ENCODE measurements at places on chromosomes 2 and 18. TPM values are rescaled to one million over a fixed set of nuclear protein-coding genes. Genes with fewer than 3 reads are reported as not detected.

The CBLN2 gene
- total RNA-seq, result not detected

The PSMA8 gene
- not detected for total RNA-seq

The SH2D6 gene
- total RNA-seq, result not detected

The DNAH7 gene
- 33.5 TPM for total RNA-seq

The GKN2 gene
- total RNA-seq, result 10.5 TPM

DNA sequence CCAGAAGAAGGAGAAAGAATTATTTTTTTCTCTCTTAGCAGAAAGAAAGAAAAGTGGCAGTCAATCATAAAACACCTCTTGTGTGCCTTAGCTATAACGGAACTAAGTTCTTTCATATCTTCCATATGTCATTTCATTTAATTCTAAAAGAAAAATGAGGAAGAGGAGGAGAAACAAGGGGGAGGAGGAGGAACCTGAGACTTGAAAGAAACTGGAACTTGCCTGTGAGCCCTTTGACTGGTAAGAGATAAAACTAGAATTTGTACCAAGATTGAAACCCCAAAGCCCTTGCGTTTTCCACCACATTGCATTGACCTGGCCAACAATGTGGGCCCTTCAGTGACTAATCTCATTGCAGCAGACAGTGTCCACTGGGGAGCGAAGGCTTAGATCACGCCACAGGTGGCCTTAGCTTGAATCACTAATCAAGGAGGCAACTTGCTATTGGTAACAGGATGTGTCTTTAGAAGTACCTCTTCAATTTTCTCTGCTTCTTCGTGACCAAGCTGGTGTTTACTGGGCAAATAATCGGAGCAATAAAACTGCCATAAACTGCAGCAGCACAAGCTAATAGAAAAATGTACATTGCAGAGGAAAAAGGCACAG is 307.9 kb downstream of the CLIP4 start:
- DNase-seq, result no peak

- DNase-seq, result no peak
These were observed 573.0 kb downstream of the GALR1 start for GRCh38 chr18:77822632-77823031.

GRCh38 chr2:43110442-43110871 is 115.9 kb downstream of the ZFP36L2 start:
- DNase-seq, result no peak

DNA sequence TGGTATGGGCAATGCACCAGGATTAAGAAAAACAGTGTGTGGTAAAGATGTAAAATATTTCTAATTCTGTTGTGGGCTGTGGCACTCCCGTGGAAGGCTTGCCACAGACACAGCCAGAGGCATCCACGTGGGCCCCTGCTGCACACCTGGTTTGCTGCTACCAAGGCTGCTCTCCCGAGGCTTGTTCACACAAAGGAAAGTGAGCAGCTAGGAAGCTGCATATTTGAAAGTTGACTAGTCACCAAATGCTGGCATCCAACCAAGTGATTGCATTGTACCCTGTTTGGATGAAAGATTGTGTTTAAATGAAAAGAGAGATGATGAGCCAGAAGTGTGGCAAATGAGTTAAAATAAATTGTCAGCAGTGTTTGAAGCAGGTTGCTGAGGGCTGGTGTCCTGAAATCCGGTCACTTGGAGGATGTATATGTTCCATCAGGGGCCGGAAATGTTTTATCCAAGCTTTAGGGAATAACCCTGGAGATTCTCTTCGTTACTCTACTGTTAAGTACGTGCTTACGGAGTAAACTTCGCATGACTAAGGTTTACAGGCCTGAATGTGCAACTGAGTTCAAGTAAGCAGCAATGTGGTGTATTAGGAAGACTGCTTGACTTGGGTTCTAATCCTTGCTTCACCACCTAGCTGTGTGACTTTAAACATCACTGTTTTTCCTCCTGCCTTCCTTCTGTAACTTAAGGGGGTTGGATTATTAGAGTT is 86.1 kb downstream of the MSH2 start:
- no peak for DNase-seq

- DNase-seq, result no peak
These were observed 5.9 kb upstream of the KCNF1 start for GRCh38 chr2:10905862-10906143.

- DNase-seq, result no peak
These were observed 73.8 kb downstream of the ANKRD44 start for GRCh38 chr2:197236816-197237215.

- no peak for DNase-seq
These were observed 73.0 kb downstream of the CTNNA2 start for GRCh38 chr2:79585701-79586433.

- DNase-seq, result no peak
These were observed 22.0 kb downstream of the SMAD7 start for GRCh38 chr18:48928787-48929186.

GRCh38 chr2:239178954-239179353 is 221.9 kb downstream of the HDAC4 start:
- no peak for DNase-seq

DNA sequence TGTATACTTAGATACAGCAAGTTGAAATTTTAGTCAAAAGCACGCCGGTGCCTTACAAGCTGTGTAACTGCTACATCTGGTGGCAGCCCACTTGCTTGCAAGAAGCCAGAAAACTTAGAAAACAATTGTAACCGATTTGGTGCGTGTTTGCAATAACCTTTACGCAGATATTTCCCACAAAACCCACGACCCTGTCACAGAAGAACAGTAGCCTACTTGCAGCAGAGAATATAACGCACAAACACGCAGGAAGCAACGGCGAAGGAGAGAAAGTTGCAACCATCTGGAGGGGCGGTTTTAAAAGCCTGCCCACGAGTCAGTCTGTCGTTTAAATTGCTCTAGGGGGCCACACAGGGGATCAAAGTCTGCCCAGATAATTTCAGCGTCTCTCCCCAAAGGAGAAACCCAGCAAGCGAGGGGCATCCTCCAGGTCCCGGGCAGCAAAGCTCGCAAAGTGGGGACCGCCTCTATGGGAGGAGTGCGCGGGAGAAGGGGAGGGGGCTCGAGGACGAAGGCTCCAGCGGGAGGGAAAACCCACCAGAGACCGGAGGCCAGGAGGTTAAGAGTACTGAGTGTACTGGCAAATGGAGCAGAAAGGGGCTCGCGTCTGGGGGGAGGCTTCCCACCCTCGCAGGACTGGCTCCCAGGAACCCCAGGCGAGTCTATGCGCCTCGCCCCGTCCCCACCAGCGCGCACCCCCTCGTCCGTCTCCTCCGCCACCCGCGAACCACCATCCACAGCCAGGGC is 1.1 kb downstream of the TLK1 start:
- DNase-seq, result peak; percentile 44

Data from upper lobe of left lung (tissue), 6 donors.